ENCODE measurements at places on chromosomes 3 and 15.

- DNase-seq = peak; percentile 18
Measured at GRCh38 chr3:12479919-12480427, 4.3 kb upstream of the TSEN2 start.

DNA sequence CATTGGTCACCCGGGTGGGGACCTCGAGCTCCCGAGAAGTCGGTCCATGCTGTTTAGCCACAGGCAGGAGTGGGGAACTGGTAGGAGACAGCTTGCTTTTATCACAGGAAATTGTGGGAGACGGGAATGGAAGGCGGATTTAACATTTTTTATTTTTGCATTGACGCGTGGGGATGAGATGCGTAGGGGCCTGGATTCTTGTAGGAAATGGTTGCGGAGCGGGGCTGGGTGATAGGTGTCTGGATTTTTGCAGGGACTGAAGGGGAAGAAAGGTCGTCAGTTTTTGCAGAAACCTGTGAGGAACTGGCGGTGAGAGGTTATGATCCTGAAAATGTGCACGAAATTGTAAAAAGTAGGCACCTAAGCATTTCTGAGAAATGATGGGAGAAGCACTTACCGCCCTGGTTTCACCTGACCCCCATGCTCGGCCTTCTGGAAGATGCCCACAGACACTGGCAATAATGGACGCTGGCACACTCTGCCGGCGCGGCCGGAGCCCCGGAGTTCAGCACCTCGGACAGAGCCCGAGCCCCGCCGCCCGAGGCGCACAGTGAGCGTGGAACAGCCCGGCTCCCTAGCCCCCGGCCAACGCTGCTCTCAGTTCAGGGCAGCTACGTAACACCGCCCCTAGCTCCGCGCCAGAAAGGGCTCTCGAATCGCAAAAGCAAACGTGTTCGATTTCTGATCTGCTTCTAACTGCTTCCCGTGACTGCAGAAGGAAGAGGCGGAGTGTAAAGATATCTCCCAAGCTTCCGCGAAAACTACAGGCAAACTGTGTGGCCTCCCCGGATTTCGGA, 928 bp downstream of the ANKRD34C start:
- DNase-seq = no peak

- no peak for DNase-seq
Measured at GRCh38 chr3:35263477-35263876, 375.8 kb upstream of the ARPP21 start.

- DNase-seq = peak; percentile 29
Measured at GRCh38 chr3:138051947-138052802, 42.2 kb downstream of the CLDN18 start.

DNA sequence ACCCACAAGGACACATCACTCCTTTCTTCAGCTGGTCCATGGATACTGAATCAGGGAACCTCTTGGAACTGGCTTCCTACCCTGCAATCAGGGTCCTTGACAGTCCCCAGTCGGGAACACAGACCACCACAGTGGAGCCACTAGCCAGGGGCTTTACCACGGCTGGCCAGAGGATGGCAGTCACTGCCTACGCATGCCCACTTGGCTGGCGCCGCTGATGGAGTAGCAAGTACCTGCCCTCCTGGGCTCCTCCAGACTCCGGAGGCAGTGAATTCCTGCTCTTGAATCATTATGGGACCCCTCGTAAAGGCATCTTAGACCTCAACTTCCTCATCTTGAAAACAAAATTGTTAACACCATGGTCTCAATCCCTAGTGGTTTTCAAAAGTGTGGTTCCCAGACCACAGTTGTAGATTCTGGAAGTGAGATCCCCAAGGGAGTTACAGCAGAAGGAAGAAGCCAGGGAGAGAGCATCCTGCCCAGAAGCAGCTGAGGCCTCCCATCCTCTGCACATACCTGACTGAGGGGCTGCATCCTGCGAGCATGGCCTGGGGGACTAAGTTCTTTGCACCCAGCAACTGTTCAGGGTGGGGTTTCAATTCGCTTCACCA, 9.1 kb upstream of the SKIC8 start:
- peak; percentile 71 for DNase-seq

DNA sequence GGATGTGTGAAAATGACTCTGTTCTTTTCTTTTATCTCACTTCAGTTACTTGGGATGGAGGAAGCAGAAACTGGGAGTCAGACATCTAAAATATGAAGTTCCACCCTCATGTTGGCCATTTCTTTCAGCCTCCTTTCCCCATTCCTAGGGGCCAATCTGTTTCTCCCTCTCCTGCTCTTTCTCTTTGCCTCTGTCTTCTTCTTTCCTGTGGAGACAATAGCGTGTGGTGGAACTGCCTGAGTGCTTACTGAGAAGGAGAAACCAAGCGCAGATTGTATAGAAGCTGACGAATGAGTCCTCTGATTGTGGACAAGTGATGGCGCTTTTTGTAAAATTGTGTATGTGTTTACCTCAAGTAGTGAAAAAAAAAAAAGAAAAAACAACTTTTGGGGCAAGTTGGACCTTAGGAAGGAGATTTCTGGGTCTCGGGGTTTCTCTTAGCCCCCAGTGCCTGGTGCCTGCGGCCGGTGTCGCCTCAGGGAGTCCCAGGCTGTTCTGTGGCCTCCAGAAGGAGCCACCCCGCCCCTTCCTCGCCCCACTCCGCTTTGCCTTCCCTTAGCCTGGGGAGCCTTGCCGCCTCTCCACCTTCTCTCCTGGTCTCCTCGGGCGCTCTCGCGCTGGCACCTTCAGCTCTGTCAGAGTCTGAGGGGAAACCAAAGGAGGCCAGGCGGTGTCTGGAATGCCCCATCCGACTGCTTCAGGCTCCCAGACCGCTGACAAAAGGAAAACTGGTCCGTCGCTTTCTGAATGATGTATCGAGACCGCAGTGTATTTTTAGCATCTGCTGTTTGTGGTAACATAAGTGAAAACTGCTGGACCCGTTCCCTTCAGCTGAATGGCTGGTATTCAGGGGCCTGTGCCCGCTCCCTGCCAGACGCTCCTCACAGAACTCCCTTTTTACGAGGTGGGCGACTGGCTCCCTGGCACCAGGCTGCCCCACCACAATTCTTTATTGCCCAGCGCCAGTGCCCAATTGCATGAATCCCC, 30.1 kb downstream of the SCG5 start:
- no peak for DNase-seq

- no peak for DNase-seq
Measured at GRCh38 chr15:65956307-65956706, 87.0 kb downstream of the RAB11A start.

DNA sequence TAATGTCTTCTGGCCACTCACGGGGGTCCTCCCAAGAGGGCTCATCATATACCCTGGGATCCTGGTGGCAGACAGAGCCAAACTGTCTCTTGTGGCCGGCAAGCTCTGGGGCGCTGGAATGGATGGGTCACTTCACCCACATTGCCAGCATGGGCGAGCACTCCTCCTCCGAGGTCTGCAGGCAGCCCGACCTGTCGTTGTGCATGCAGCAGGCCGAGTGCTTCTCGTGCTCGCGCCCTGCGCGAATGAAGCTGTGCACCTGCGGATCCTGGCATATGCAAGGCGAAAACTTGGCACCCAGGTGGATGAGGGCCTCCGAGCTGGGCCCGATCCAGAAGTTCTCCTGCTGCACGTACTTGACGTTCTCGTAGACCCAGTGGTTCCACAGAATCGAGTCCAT, 33.6 kb upstream of the GRIP2 start:
- DNase-seq = no peak

- DNase-seq = no peak
Measured at GRCh38 chr3:188899881-188900280, 271.9 kb upstream of the TPRG1 start.

DNA sequence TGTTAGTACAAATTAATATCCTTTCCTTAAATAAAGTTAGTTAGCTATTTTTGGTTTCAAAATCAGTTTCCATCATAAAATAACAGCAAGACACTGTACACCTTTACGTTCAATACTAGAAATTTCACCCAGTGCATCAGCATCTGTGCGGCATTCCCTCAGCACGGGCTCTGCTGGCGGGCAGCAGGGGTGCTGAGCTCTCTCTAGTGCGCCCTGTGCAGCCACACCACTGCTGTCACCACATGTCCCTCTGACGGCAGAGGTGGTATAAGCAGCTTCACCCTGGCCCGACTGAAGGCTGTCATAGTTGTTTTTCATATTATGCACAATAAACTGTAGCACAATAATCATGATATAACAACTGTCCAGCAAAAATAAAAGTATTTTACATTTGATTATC, 35.4 kb downstream of the FAN1 start:
- DNase-seq = no peak

GRCh38 chr15:96327155-96327741, 3.3 kb upstream of the NR2F2 start:
- peak; percentile 85 for DNase-seq

GRCh38 chr15:69873807-69874206, 223.9 kb downstream of the TLE3 start:
- no peak for DNase-seq

- DNase-seq = no peak
Measured at GRCh38 chr3:47042231-47042791, 62.8 kb downstream of the NBEAL2 start.

DNA sequence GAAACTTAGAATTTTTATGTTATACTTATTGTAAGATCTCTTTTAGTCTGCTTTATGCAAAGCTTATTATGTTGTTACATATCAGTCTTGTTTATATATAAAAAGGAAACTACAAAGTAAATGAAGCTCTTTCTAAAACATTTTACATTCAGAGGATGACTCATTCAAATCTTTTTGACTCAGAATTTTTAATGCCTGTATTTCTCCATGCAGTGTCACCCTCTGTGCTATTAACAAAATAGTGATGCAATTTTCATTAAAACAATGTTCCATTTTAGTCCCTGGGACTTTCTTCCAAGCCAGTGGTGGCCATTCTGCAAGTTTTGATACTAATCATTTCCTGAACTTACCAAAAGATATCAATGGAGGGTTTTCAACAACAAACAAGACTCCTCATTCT, 216.1 kb downstream of the NAALADL2 start:
- DNase-seq = no peak

- DNase-seq = no peak
Measured at GRCh38 chr3:65894679-65895453, 143.9 kb downstream of the MAGI1 start.

- DNase-seq = no peak
Measured at GRCh38 chr3:132661101-132661500, 972 bp downstream of the UBA5 start.

GRCh38 chr3:78822726-78823125, 945.1 kb downstream of the ROBO1 start:
- DNase-seq = no peak
